ENCODE measurements at places on chromosomes 12 and 14.
A peak's percentile ranks its signal among the peaks of the same experiment; 100 is the strongest.

DNA sequence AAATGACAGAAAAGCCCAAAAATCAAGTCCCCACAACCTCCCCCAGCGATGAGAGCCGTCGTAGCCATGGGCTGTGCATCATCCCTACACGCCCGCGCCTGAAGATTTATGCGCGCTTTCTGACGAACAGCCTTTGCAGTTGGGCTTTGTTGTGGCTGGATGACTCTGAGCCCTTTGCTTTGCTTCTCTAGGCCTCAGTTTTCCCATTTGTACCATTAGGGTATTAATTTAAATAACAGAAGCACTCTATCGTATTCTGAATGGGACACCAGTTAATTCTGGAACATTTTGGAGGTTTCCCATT, 24.2 kb downstream of the SFSWAP start:
- DNase-seq = no peak

DNA sequence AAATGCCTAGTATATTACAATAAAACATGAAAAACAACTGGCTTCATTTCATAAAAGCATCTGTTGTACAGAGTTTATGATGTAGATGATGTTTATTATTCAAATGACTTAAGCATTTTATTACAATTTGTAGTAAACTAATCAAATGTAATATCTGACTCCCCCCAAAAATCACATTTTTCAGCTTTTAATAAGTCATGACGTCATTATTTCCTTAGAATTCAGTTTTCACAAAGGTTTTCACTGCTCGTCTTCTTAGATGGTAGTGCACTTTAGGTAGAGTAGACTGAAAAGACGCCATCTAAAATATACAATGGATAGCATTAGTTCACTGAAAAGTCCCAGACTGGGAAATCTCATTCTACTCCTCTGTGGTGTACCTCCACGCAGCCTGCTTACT, 181.5 kb downstream of the ACSS3 start:
- no peak for DNase-seq

DNA sequence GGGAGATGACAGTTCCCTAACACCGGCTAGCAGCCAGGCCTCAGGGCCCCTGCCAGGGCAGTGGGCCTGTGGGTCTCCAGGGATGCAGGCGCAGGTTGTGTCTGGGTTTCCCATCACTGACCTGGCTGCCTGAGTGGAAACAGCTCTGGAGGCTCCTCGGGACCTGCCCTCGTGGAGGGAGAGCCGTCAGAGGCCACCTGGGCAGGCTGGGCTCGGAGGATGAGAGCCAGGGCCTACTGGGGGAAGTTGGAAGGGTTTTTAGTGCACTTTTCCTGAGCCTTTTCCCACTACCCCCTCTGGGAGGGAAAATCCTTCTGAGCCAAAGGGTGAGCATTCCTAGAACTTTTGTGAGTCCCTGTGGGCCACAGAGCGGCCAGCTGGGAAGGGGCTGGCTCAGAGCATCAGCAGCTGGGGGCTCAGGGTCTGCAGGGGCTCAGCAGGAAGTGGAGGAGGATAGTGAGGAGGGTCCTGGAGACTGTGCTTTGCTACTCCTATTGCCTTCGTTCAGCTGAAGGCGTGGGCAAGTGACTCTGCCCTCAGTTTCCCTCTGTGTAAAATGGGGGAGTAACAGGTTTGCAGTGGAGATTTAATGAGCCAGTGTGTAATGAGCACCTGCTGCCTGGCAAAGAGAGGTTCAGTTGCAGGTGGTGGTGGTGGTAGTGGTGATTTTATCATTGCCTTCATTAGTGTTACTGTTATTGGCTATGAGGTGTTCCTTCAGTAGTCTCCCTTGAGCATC, 1.8 kb downstream of the SH2B3 start:
- no peak for DNase-seq

- DNase-seq = peak; percentile 15
Observed at GRCh38 chr14:102295270-102295669, 9.7 kb downstream of the MOK start.

DNA sequence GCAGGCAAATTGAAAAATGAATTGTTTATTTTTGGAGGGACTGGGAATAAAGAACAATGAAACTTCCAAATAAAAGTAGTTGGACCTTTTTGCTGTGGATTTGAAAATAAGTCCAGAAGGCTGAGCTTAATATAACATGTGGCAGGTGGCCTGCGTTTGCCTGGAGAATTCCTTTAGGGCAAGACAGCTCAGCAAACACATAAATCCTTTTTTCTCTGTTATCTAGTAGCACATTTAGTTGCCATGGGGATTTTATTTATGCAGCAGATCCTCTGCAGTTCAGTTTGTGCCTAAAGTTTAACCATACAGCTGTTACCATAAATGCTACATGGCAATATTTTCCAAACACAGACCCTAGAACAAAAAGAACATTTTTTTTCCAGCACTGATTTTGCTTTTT, 180.0 kb downstream of the NPAS3 start:
- DNase-seq = no peak
